CD4-positive, CD25-positive, alpha-beta regulatory T cell (primary cell): ENCODE measurements at places on chromosomes 7 and 10.

- peak; percentile 59 for DNase-seq
Observed at GRCh38 chr10:79347894-79348639, 798 bp downstream of the PPIF start.

DNA sequence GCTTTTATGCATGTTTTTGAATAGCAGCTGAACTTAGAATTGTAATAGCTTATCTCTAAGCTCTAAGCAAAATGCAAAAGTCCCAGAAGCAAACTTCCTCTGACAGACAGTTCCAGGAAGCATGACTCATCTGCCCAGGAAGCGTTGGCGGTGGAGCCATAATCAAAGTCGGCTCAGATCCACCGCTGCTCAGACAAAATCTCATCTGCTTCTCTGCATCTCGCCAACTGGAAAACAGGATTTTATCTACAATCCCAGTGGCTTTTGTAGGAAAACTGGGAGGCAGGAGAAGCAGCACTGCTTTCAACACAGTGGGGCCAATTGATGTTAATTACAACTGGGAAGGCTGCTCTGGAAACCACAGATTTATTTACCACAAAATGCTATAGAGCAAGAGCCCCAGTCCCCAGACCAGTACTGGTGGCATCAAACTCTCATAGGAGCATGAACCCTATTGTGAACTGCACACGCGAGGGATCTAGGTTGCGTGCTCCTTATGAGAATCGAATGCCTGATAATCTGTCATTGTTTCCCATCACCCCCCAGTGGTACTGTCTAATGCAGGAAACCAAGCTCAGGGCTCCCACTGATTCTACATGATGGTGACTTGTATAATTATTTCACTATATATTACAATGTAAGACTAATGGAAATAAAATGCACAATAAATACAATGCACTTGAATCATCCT is 99.9 kb downstream of the CUBN start:
- peak; percentile 37 for DNase-seq

DNA sequence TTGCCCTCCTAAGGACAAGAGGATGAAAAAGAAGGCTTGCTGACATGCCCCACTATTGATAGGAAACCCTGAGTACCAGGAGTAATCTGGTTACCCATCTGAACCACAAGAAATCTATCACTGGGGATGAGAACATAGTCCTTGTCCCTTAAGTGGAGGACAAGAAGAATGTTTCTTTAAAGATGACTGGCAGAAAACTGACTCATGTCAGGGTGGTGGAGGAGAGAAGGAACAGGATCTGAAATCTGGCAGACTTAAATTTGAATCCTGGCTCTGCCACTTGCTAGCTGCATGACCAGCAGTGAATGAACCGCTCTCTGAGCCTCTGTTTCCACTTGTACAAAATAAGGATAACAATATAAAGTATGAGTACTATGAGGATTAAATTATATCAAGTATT is 38.9 kb upstream of the XPNPEP1 start:
- no peak for DNase-seq

DNA sequence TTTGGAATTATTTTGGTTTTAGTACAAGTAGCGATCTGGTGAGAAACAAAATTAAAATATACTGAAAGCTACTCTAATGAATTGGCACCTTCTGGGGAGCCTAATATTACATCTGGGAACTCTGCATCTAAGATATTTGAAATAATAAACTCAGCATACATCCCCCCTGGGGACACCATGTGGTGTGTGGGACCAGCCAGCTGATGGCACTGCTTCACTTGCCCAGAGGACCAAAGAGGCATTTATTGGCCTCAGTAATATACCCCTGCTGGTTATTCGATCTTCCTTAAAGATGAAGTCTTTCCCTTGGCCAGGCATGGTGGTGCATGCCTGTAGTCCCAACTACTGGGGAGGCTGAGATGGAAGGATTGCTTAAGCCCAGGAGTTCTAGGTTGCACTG is 195.1 kb upstream of the AUTS2 start:
- no peak for DNase-seq

- DNase-seq: no peak
Observed at GRCh38 chr7:151371266-151371665, 29.7 kb downstream of the NUB1 start.

DNA sequence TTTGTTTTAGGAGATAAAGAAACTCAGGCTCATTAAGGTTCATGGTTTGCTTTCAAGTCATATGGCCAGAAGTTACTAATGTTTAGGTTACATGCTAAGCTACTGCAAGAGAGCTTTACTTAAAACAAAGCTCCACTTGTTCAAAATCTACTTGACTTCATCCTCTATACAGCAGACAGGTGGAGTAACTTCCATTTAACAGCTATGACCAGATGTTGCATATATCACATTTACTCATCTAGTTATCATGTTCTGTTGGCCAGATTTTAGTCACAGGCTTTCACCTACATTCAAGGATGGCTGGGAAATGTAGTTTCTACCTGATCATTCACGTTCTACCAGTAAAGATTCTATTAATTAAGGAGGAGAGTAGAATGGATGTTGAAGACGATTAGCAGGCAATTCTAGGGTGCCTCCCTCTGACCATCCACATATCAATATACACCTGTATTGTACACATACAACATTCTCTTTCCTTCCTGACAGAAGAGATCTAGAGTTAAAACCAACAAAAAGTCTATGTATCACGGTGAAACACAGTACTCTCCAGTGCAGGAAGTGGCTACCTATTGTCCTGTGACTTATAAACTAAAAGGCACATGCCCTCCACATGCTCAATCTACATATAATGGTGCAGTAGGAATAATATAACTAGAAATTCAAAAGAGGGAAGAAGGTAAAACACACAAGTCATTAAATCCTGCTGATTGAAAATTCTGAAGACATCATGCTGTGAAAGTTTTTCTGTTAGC is 488.0 kb downstream of the MDFIC start:
- DNase-seq: no peak

DNA sequence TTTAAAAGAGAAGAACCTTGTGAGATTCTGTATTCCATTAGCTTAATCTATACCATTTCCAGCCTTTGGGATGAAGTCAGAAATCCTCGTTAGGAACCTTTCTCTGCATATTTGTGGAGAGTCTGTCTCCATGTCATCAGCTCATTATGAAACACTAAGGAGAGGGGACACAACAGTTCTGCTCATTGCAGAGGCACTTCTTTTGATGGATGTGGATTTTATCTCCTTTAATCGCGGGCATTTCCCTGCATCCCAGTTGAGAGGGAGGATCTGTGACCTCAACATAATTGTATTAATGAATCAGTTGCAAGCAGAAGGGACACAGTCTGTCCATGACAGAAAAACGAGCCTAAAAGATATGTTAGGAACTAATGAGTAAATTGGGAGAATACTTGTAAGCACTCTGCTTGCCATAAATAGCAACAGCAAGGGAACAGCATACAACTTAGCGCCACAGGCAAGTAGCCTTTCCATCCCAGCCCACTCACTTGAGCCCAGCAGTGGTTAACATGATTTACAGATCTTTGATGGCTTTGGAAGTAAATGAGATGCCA is 37.9 kb downstream of the SORCS1 start:
- DNase-seq: no peak

GRCh38 chr7:132776048-132776620 is 199.9 kb upstream of the PLXNA4 start:
- DNase-seq: no peak

DNA sequence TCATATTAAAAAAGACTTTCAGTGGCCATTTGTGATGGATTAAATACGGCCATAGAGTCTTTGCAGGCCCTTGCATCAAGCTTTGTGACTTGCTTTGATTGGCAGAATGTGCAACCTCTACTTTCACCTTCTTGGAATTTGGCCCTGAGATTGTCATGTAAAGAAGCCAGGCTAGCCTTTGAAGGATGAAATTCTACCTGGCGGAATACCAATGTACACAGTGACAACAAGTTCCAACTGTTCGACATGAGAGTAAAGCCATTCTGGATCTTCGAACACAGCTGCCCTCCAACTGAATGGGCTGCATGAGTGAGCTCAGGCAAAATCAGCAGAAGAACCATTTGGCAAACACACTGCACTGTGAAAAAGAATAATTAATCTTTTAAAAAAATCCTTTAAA is 321.3 kb downstream of the PHF14 start:
- no peak for DNase-seq

DNA sequence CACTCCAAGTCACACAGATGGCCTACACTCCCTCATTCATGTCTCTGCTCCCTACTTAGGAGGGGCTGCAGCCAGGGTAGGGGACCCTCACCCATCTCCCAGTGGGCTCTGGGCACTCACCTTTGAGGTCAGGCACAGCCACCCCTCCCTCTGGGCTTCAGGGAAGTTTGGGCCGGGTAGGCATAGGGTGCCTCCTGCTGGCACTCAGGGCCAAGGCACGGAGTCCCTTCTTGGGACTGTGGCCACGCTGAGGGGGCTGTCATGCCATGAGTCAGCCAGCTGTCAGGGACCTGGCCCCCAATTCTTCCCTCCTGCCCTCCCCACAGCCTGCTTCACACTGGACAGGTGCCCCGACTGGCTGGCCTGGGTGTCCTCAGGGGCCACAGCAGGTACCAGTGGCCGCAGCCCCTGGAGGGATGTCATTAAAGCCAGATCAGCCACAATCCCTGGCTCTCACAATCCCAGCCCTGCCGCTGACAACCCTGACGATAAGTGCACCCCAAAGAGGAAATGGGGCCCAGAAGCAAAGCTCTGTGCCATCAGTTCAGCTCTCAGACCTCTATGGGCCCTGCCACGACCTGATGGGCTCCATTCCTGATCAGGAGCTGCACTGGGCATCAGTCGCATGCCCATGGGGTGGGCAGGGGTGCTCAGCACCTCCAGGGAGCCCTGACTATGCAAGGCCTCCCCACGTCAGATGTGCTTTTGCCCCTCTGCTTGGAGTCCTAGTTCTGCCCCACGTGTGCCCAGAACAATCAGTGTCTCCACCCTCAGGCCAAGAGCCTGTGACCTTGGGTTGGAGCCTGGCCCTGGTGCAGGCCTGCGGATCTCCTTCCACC is 34.1 kb upstream of the RET start:
- DNase-seq: no peak

DNA sequence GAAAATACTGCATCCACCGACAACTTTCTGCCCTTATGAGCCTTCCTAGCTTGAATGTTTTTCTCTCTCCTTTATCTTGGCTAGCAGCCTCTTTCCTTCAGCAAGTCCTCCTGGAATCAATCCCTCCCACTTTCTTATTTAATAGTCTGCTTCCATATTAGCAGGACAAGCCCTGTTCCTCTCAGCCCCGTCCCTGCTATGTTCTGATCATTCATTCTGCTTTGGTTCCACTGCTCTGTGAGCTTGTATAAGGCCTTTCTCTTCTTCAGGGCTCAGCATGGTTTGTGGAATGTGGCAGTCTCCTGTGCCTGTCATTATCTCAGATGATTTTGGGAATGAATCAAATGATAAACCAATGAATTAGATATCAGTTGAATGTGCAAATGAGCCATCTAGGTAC is 420.1 kb downstream of the DPP6 start:
- DNase-seq: no peak

- DNase-seq: no peak
Observed at GRCh38 chr10:132688580-132689420, 97.1 kb downstream of the NKX6-2 start.

- DNase-seq: no peak
Observed at GRCh38 chr7:16811551-16811950, 6.8 kb upstream of the AGR2 start.

- DNase-seq: no peak
Observed at GRCh38 chr7:45623740-45624391, 49.7 kb downstream of the ADCY1 start.

DNA sequence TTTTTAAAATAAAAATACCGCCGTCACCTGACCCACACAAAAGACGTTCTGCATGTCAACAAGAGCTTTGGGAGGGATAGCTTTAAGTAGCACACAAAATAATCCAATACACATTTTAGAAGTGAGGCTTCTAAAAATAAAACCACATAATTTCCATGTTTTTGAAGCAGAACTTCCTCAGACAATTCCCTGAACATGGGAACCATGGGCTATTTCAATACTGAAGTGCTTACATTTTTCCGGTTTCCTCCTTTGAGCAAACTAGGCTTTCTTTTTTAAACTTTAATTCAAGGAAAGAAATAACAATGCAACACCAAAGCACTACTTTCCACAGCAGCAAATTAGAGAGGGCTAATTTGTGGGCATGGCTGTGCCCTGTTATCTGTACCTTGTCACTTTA is 59.9 kb downstream of the ELMO1 start:
- no peak for DNase-seq

DNA sequence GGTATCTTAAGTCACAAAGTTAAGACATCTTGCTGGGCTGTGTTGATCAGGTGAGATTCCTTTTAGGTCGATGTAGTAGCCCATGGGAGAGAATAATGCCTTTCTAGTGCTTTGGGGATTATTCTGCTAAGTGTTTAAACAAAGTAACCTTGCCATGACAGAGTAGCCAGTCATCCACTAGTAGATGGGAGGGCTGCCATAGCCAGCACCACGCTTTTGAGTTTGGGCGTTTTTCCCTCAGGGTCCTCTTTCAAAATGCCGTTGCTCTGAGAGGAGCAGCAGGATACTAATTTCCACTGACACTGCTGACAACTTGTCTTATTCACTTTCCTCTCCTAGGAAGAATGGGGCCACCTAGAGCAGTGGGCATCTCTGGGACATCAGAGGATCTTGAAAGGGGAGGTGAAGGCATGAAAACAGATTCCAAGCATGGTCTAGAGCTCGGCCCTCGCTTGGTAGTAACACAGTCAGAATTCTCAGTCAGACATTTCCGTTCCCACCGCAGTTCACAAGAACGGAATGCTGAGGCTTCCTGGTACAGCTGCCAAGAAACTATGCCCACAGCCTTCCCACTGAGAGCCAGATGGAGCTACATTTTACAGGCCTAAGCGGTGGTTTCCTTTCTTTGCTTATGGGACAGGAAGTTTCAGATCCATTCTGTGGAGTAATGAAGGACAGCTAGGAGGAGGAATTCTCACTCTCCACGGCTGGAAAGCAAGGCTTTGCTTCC is 15.3 kb upstream of the RSU1 start:
- no peak for DNase-seq

GRCh38 chr7:70788276-70788675 is 343.7 kb upstream of the GALNT17 start:
- DNase-seq: peak; percentile 2

DNA sequence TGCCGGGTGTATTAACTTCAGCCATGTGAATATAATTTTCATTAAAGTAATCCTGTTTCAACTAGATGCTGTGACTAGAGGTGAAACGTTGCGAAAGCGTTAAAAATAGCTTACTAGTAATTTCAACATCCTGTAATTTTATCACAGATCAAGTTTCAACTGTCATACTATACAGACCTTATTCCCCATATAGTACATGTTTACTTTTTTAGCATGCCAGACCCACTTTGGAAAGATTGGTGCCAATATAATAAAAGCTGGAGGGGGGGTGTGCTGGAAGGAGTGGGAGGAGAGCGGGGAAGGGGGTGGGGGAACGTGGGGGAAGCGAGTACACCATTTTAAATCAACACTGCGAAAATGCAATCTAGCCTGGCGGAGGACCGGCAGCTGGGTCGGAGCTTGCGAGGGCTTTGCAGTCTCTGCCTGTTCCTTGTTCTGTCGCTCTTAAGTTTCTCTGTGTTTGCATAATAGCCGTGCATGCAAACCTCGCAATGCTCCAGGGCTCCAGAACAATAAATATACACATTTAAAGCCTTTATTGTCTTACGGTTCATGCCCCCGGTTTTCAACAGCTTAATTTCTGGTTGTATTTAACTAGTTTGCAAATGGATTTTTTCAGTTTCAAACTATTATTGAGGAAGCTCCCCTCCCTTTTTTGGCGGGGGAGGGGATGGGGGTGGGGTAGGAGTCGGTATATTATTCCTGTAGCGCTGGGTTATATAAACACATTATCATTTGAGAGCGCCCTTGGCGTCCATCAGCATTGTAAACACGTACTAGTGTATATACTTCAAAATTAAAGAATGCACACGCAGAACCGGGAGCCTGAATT is 1.3 kb upstream of the ARID5B start:
- peak; percentile 83 for DNase-seq
